ENCODE measurements at places on chromosomes 13 and 19.

DNA sequence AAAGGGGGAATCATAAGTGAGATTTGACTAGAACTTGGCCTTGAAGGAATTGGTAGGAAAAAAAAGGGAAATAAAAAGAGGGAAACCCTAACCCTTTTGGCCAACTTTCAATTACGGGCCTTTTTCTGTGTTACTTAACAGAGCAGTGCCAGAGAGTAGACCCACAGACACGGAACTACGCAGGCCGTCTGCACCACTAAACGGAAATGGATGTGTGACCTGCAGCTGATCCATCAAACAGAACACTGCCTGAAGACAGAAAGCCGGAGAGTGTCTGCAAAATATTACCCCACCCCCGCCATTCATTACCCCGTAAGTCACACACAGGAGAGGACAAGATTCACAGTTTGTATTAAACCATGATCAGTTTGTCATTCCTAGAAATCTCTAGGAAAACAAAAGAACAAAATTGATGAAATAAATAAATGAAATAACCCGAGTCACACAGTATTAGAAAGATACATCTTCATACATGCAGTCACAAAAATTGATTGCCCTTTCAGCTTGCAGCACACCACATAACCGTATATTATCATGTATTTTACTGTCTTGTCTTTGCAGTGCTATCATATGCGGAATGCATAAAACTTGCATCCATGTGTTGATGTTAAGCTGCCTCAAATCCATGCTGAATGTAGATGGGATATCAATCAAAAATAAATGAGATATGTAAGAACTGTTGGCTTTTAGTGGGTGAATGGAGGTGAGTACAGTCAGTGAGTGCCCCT, 424.7 kb downstream of the IRS2 start:
- DNase-seq, result no peak

DNA sequence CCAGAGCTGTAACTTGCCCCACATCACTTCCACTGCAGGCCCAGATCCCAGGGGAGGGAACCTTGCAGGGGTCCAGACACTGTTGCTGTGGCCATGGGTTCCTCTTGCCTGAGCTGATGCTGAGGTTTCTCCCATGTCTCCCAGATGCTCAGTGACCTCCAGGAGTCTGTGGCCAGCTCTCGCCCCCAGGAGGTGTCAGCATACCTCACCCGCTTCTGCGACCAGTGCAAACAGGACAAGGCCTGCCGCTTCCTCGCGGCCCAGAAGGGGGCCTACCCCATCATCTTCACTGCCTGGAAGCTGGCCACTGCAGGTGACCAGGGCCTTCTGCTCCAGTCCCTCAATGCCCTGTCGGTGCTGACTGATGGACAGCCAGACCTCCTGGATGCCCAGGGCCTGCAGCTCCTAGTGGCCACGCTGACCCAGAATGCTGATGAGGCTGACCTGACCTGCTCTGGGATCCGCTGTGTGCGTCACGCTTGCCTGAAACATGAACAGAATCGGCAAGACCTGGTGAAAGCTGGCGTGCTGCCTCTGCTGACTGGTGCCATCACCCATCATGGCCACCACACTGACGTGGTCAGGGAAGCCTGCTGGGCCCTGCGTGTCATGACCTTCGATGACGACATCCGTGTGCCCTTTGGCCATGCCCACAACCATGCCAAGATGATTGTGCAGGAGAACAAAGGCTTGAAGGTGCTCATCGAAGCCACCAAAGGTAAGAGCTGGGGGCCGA, 12.1 kb upstream of the SLC25A42 start:
- DNase-seq, result no peak

DNA sequence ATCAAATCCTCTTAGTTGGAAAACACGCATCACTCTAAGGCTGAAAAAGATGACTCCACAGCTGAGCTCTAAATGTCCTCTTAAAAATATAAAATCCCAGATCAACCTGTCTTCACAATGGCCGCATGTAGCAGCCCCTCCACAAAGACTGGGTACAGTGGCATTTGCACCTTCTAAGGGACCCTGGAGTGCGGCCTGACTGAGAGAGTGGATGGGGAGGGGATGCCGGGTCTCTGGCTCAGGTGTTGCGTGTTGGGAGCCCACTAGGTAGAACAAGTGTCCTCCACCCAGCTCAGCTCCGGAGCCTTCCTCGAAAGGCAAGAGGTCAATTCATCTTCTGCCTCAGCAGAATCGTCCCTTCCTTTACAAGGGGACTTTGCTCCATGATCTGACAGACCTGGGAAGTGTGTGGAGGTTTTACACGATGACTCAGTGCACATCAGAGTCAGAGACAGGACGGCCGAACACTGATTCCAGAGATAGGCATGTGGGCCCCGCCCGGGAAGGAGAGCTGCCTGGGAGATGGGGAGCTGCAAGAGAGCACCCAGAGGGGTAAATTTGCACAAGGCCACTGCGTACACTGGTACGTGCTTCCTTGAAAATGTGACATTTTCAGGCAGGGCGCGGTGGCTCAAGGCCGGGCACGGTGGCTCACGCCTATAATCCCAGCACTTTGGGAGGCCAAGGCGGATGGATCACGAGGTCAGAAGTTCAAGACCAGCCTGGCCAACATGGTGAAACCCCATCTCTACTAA, 23.5 kb upstream of the SLC15A1 start:
- DNase-seq, result peak; percentile 63

GRCh38 chr13:41352935-41353840, 42.1 kb downstream of the NAA16 start:
- DNase-seq, result no peak

- no peak for DNase-seq
Observed at GRCh38 chr13:44293374-44293773, 80.2 kb upstream of the SERP2 start.

GRCh38 chr19:17806945-17807344, 12.0 kb downstream of the B3GNT3 start:
- DNase-seq, result no peak
